Effector memory CD4-positive, alpha-beta T cell (primary cell): ENCODE measurements at places on chromosomes 16 and 17.

- no peak for DNase-seq
- no peaks in the 10 kb centered on the region for H3K36me3 ChIP-seq
- peaks cover 2% of the 10 kb centered on the region for H3K4me1 ChIP-seq
- H3K27me3 ChIP-seq, result peaks cover 6% of the 10 kb centered on the region
- no peak overlapping the region for H3K27ac ChIP-seq
Observed at GRCh38 chr17:82380860-82381702, 9.5 kb downstream of the UTS2R start.

GRCh38 chr17:691423-691822 is 23.2 kb downstream of the VPS53 start:
- peaks cover 48% of the 10 kb centered on the region for H3K36me3 ChIP-seq
- no peak overlapping the region for H3K4me3 ChIP-seq
- no peak overlapping the region for H3K27ac ChIP-seq
- no peaks in the 10 kb centered on the region for H3K4me1 ChIP-seq

DNA sequence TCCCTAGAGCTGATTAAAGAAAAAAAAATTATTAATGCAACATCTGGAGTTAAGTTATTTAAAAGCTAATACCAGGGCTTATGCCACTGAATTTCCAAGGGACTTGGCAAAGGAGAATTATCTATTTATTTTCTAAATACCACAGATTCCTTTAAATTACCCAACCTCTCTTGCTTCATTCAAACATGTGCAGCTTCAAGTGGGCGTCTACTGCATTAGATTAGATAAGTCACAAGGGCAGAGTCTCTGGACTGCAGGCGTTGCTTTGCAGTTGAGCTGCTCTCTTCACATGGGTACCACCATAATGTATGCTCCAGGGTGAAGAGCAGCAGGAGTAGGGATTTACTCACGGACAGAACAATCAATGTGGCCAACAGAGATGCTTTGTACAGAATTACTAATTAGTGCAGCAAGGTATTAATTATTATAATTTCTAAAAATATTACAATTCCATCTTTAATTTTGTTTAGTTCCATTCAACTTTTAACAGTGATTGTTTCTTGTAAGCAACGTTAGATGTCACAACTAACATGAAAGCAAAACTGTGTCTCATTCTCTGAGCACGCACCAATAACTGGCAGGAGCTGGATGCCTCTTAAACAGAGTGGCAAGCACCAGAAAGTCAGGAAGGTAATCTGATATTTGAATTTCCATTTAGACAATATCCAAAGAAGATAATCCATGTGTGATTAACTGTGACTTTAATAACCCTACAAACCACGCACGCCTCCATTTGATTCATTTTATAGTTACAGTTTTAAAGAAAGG is 214.2 kb downstream of the STX8 start:
- H3K36me3 ChIP-seq, result no peaks in the 10 kb centered on the region
- no peaks in the 10 kb centered on the region for H3K27me3 ChIP-seq
- no peak overlapping the region for H3K27ac ChIP-seq
- DNase-seq, result no peak
- no peaks in the 10 kb centered on the region for H3K4me1 ChIP-seq

- H3K4me1 ChIP-seq, result no peaks in the 10 kb centered on the region
- H3K36me3 ChIP-seq, result peaks cover 34% of the 10 kb centered on the region
- H3K4me3 ChIP-seq, result no peak overlapping the region
- H3K27me3 ChIP-seq, result no peaks in the 10 kb centered on the region
- H3K27ac ChIP-seq, result no peak overlapping the region
Observed at GRCh38 chr17:1787301-1787902, 25.5 kb downstream of the SERPINF1 start.

DNA sequence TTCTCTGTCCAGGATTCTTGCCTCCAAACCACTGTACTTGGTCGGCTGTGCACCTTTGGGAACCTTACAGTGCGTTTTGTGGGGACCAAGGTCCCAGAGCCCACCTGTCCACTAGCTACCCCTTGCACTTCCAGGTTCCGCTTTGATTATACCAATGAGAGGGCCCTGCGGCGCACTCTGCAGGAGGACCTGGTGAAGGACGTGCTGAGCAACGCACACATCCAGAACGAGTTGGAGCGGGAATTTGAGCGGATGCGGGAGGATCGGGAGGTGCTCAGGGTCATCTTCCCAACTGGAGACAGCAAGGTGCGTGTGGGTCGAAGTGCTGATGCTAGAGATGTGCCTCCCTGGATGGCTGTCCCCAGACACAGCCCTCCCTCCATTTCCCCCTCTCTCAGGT is 18.8 kb downstream of the POLR2A start:
- peaks cover 87% of the 10 kb centered on the region for H3K36me3 ChIP-seq
- H3K4me3 ChIP-seq, result no peak overlapping the region
- H3K27me3 ChIP-seq, result no peaks in the 10 kb centered on the region
- no peaks in the 10 kb centered on the region for H3K4me1 ChIP-seq
- no peak overlapping the region for H3K27ac ChIP-seq

- peaks cover 32% of the 10 kb centered on the region for H3K36me3 ChIP-seq
- H3K4me3 ChIP-seq, result no peak overlapping the region
- no peak overlapping the region for H3K27ac ChIP-seq
- no peaks in the 10 kb centered on the region for H3K27me3 ChIP-seq
- H3K4me1 ChIP-seq, result no peaks in the 10 kb centered on the region
Observed at GRCh38 chr16:87731607-87732006, 34.2 kb downstream of the KLHDC4 start.

DNA sequence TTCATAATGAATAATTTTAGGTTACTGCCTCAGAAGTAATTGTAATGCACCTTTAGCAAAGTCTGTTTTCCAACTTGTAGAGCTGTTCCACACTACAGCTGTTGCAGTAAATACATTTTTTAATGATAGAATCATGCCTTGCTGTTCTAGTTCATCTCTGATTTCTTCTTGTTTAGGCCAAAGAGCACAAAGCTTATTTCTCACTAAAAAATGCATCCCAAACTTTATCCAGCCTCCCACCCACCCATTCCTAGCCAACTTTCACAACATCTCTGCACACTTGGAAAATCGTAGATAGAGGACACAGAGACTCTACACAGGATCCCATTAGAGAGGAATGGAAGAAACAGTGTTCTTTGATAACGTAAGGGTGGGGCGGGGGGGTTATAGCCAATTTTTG is 252.2 kb upstream of the DYNLRB2 start:
- DNase-seq, result no peak
- H3K4me1 ChIP-seq, result no peaks in the 10 kb centered on the region
- H3K27ac ChIP-seq, result no peak overlapping the region
- H3K27me3 ChIP-seq, result no peaks in the 10 kb centered on the region
- no peak overlapping the region for H3K4me3 ChIP-seq
- no peaks in the 10 kb centered on the region for H3K36me3 ChIP-seq

- H3K4me3 ChIP-seq, result no peak overlapping the region
- no peak for DNase-seq
- H3K4me1 ChIP-seq, result peaks cover 13% of the 10 kb centered on the region
- H3K27me3 ChIP-seq, result no peaks in the 10 kb centered on the region
- no peak overlapping the region for H3K27ac ChIP-seq
Observed at GRCh38 chr17:8391711-8392110, 5.9 kb downstream of the RNF222 start.

DNA sequence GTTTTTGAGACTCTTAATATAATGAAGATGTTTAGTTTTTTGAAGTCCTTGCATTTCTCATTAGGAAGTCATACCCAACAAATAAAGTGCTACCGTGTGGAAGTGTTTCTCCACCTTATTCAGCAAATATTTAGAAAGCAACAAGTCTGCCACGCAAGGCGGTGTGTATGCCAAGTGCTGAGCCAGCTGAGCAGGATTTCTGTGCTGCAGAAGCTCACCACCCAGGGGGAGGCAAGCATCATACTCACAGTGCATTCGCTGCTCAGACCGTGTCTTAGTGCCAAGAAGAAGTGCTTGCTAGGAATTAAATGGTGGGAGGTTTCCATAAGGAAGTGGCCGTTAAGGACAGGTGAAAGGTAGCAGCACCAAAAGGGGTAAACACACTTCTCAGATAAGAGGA is 111.2 kb downstream of the ARHGAP44 start:
- no peak for DNase-seq
- no peaks in the 10 kb centered on the region for H3K4me1 ChIP-seq
- H3K27ac ChIP-seq, result no peak overlapping the region
- H3K4me3 ChIP-seq, result no peak overlapping the region
- no peaks in the 10 kb centered on the region for H3K27me3 ChIP-seq

GRCh38 chr16:59163371-59164055 is 429.4 kb upstream of the GOT2 start:
- no peak overlapping the region for H3K27ac ChIP-seq
- H3K27me3 ChIP-seq, result no peaks in the 10 kb centered on the region
- H3K36me3 ChIP-seq, result no peaks in the 10 kb centered on the region
- DNase-seq, result no peak
- H3K4me3 ChIP-seq, result no peak overlapping the region

- H3K27ac ChIP-seq, result no peak overlapping the region
- no peaks in the 10 kb centered on the region for H3K27me3 ChIP-seq
- H3K36me3 ChIP-seq, result peaks cover 41% of the 10 kb centered on the region
- no peak overlapping the region for H3K4me3 ChIP-seq
- DNase-seq, result no peak
Observed at GRCh38 chr17:48150597-48151001, 43.0 kb downstream of the SNX11 start.

- H3K27ac ChIP-seq, result no peak overlapping the region
- H3K4me3 ChIP-seq, result no peak overlapping the region
- no peaks in the 10 kb centered on the region for H3K36me3 ChIP-seq
- H3K27me3 ChIP-seq, result no peaks in the 10 kb centered on the region
- no peak for DNase-seq
- H3K4me1 ChIP-seq, result no peaks in the 10 kb centered on the region
Observed at GRCh38 chr16:68704232-68704867, 32.7 kb upstream of the CDH1 start.

DNA sequence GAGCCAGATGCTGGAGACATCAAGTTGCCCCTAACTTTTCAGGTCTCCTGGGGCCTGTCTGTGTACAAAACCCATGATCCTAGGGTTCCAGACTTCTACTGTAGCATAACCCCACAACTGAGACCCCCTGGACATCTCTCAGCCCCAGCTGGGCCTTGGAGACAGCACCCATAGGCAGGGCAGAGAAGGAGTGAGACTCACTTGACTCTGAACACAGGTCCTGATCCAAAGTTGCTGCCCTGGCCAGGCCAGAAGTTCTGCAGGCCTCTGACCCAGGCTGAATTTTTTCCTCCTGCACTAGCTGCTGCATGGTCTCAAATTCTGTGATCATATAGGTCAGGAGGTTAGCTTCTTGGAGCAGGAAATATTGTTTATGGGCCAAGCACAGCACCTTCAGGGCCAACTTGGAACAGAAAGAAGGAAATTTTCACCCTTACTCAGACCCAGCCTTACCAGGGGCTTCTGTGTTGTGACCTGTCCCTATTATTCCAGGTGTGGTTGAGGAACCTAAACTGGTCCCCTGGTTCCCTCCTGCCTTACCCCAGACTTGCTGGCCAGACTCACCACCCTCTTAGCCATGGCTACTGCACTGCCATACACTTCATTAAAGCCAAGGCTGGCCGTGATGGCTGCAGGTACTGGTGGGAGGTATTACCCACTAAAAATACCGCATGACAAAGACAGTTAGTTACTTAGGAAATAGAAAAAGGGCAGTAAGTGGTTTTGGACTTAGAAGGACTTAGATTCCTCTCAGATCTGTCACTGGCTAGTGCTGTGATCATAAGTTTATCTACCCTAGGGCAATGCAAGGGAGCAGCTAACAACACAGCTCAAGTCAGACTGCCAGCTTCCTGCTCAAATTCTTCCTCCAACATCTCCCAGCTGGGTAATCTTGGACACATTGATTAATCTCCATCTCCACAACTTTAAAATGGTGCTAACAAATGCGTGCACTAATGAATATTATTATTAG is 2180.1 kb downstream of the TP53TG3F start:
- no peaks in the 10 kb centered on the region for H3K27me3 ChIP-seq
- H3K4me3 ChIP-seq, result no peak overlapping the region
- H3K36me3 ChIP-seq, result no peaks in the 10 kb centered on the region
- H3K4me1 ChIP-seq, result no peaks in the 10 kb centered on the region

- no peaks in the 10 kb centered on the region for H3K36me3 ChIP-seq
- no peak for DNase-seq
- no peak overlapping the region for H3K27ac ChIP-seq
- no peaks in the 10 kb centered on the region for H3K4me1 ChIP-seq
- no peak overlapping the region for H3K4me3 ChIP-seq
Observed at GRCh38 chr16:14011846-14012245, 59.3 kb upstream of the MRTFB start.

GRCh38 chr17:48054238-48055185 is 6.4 kb downstream of the NFE2L1 start:
- no peak overlapping the region for H3K27ac ChIP-seq
- no peak overlapping the region for H3K4me3 ChIP-seq
- DNase-seq, result no peak
- no peaks in the 10 kb centered on the region for H3K27me3 ChIP-seq
- peaks cover 13% of the 10 kb centered on the region for H3K4me1 ChIP-seq
- peaks cover 67% of the 10 kb centered on the region for H3K36me3 ChIP-seq
